Left hindlimb (tissue), 1 donor: ENCODE measurements at places on chromosomes 12 and 14.

- DNase-seq = no peak
Observed at GRCh38 chr14:28756884-28757570, 9.6 kb upstream of the FOXG1 start.

GRCh38 chr14:20799892-20800544, 2.6 kb downstream of the RNASE1 start:
- DNase-seq = no peak

- no peak for DNase-seq
Observed at GRCh38 chr12:75699728-75700496, 188.5 kb upstream of the KRR1 start.

DNA sequence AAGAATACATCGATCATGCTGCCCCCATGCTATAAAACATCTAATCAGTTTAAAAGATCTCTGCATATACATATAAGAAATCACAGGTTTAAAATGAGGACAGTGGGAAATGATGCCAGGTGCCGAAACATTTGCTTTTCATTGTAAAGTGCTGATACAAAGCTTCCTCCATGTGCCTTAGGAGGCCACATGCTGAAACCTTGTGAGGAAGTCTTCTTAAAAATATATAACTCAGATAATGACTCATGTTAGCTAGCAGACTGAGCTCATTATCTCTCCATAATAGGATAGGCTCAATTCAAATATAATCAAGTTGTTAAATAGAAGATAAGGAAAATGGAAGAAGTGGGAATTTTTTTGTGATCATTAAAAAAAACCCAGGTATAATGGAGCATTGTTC, 65.9 kb downstream of the RFX4 start:
- DNase-seq = no peak

DNA sequence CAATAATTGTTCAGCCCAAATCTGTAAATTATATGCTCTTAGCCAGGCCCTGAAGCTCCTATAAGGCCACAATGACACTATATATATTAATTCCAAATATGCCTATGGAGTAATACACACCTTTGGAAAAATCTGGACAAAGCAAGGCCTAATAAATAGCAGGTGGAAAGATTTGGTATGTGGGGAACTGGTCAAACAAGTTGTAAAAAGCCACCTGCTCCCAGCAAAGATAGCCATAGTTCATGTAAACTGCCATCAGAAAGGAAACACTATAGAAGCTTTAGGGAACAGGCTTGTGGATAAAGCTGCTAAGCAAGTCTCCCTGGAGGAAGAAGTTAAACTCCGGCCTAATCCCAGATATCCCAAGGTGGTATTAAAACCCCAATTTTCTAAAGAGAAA, 29.7 kb downstream of the PRMT8 start:
- DNase-seq = no peak

- DNase-seq = no peak
Observed at GRCh38 chr12:25069224-25069623, 120.3 kb upstream of the BCAT1 start.

- DNase-seq = no peak
Observed at GRCh38 chr12:68138480-68138879, 21.1 kb downstream of the IFNG start.

DNA sequence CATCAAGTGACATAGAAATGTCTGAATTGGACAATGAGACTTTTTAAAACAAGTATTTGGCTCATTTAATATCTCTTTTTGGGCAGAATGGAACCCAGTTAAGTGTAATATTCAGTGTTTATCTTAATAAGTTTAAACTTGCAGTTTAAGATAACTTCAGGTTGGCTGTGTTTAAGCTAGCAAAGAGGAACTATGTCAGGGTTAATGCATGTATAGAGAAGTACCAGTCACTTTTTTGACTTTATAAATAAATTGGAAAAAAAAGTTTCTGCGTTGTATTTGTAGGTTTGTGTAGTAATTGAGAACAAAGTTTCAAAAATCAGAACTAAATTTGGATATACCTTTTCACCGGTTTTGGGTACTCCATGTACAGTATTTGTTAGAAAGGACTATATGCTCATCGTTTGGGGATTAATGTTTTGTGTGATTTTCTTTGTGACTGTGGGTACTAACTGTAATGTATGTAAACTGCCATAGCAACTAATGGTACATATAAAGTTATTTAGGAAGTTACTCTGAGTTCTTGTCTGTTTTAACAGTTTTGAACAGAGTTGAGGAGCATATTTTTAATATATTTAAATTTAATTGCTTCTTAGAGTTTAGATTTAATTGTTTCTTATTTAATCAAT, 4.5 kb downstream of the HMGA2 start:
- no peak for DNase-seq

- no peak for DNase-seq
Observed at GRCh38 chr14:24196071-24197055, 1.1 kb upstream of the TM9SF1 start.

GRCh38 chr12:129016159-129016558, 162.9 kb downstream of the GLT1D1 start:
- DNase-seq = no peak

DNA sequence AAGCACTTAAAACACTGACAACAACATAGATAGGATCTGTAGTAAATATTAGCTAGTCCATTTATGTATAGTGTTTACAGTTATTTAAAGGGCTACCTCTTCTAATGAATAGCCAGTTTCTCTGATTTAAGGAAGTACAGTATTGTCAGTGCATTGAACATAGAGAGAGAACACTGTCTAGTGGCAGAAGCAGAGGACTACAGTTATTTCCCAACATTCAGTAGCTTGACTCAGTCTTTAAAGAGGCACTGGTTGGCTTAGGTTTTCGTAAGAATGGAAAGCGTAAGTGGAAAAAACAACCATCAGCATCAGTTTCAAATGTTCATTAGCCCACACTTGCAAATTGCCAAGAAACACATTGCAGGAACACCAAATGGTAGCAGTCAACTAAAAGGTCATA, 125.0 kb upstream of the HMGA2 start:
- DNase-seq = no peak

DNA sequence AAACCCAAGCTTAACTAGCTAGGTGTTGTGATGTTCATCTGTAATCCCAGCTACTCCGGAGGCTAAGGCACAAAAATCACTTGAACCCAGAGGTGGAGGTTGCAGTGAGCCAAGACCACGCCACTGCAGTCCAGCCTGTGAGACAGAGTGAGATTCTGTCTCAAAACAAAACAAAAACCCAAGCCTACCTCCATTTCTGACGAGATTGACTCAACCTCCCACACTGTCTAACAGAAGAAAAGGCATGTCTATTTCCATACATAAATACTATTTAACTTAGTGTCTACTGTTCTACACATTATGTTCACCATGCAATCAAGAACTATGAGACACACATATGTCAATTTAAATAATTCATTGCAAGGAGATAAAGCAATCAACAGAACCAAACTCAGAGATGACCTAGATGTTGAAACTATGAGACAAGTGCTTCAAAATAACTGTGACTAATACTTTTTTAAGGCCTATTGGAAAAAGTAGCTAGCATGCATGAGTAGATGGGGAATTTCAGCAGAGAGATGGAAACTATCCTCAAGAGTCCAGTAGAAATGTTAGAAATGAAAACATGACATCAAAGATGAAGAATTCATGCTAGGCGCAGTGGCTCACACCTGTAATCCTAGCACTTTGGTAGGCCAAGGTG, 75.9 kb upstream of the DHRS4 start:
- no peak for DNase-seq

DNA sequence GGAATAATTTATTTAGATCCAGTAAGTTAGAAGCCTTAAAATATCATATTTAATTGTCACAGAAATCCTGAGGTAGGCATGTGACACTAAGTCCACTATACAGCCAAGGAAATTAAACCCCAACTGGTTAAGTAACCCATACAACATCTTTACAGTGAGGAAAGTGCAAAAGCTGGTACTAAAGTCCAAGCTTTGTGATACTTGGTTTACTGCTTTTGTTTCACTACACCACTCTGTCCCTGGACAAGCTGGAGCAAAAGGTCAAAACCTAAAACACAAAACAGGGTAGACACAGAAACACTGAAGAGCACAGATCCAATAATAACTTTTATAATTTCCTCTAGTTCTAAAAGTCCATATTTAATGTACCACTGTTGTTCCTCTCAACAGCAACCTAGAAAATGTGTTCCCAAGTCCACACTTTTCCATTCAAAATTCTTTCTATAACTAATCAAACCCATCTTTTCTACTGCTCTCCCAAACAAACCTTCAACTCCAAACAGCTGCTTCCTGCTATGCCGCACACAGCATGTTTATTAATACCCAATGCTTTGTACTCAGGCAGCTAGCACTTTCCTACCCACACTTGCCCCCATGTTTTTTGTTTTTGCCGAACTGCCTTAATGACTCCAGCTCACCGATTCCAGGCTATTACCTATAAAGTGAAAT, 90.9 kb downstream of the MED13L start:
- no peak for DNase-seq

- no peak for DNase-seq
Observed at GRCh38 chr12:112096667-112097066, 11.9 kb downstream of the NAA25 start.

GRCh38 chr12:98559666-98560065, 33.8 kb upstream of the SLC25A3 start:
- no peak for DNase-seq

DNA sequence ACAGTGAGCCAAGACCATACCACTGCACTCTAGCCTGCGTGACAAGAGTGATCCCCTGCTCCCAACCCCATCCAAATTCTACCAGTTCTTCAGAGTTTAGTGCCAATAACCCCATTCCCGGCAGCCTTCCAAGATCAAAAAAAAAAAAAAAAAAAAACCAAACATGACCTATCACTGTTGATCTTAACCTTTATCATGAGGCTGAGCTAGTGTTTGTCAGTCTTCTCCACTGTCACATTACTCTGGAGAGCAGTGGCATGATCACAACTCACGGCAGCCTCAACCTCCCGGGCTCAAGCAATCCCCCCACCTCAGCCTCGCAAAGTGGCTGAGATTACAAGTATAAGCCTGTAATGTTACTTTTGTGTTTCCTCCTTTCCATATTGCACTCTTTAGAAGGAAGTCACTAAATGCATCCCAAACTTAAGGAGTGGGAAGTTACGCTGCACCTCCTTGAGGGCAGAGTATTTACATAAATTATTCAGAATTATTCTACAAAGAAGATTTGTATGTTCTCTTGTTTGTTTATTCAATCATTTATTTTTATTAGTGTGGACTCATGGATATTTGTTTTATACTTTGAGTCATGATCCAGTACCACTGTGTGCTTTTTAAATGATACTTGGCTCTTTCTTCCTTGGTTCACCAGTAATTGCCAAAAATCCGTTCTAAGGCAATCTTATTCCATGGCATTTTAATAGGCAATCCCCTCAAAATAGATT, 31.5 kb upstream of the FAM222A start:
- no peak for DNase-seq
